ENCODE measurements at places on chromosomes 1 and 21. TPM values are rescaled to one million over a fixed set of nuclear protein-coding genes. Genes with fewer than 3 reads are reported as not detected.

DNA sequence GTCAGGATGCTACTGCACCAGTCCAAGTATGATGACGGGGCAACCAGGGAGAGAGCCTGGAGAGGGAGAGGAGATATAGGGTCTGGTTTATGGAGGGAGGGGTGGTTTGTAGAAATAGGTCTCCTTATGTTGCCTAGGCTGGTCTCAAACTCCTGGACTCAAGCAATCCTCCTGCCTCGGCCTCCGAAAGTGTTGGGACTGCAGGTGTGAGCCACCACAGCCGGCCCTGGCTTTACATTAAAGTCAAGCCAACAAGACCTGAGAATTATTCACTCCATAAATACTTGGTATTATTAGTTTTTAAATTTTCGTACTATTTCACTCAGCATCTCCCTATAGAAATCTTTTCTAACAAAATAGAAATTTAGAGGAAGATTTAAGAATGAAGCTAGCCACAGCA, 86.8 kb downstream of the MATN1 start:
- no peak for DNase-seq

DNA sequence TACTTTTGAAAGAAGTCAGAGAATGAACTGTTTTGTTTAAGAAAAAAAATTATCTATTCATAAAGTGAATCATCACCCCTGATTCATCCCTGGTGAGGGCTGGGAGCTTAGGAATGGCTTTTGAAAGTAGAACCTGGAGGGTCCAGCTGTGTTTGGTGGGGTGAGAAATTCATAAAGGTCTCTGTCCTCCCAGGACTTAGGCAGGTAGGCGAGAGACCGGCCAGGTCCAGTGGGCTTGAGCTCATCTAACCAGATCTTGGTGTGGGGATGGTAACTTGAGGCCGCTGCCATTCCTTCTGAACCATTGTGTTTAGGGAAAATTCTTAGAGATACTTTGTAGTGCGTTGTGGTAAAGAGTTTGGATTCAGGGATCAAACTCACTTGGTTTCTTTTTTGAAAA, 156.8 kb upstream of the TNR start:
- no peak for DNase-seq

DNA sequence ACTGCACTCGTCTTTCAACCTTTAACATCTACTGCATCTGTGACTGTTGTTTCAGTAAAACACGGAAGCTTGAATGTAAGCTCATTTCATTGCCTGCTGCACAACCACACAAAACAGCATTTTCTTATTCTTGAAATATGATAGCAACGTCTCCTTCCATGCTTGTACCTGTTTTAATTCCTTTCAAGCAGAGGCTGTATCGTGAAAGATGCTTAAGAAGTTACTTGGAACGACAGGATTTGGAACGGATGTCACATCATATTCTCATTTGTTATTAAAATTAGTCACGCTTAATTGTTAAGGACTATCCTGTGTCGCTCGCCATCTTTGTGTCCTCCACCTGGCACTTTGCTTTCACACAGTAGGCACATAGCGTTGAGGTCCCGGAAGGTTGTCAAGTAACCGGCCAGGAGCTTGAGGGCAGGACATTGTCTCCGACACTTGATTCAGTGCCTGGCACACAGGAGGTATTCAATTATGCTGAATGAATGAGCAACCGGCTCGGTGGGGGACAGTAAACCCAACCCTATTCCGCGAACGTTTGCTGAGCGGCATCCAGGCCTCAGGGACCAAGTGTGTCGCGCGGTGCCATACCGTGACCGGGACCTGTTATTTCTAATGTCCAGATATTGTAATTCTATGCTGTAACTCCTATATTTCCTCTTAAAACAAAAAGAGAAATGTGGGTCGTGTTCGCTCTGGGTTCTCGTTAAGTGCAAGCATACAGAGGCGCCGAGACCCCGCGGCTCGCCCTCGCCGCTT, 499 bp upstream of the SH3GLB1 start:
- DNase-seq: peak; percentile 68

DNA sequence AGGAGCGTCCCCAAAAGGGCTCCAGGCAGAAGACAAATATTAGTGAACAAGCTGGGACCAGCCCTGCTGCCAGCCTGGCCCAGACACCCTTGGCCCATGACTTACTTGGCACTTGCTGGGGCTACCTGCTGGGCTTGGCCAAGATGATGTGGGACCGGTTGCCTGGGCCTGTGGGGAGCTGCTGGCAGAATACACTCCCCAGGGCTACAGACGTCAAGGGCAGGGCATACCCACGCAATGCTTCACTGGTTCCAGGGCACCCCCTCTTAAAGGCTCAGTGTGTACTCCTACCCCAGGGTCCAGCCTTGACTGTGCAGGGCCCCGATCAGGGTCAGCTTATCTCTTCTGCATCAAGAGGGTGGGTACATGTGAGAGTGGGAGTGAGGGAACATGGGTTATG, 106.5 kb upstream of the SLC2A1 start:
- no peak for DNase-seq

- no peak for DNase-seq
Measured at GRCh38 chr1:59107916-59108315, 189.0 kb upstream of the FGGY start.

The FOXO6 gene
- total RNA-seq: 0.80 TPM

All from Daoy (cell line).